H4 (cell line): ENCODE measurements at places on chromosomes 3 and 15. TPM values are rescaled to one million over a fixed set of nuclear protein-coding genes. Genes with fewer than 3 reads are reported as not detected.
A peak's percentile ranks its signal among the peaks of the same experiment; 100 is the strongest.

- peak; percentile 57 for DNase-seq
Observed at GRCh38 chr15:67124911-67125588, 59.6 kb downstream of the SMAD3 start.

- no peak for DNase-seq
Observed at GRCh38 chr3:170350515-170351413, 6.8 kb upstream of the SKIL start.

GRCh38 chr3:151918253-151919029 lies 45.0 kb downstream of the SUCNR1 start:
- peak; percentile 63 for DNase-seq

Gene ONECUT1
- 0.10 TPM in 1 of 2 replicates, not detected in the other for total RNA-seq

DNA sequence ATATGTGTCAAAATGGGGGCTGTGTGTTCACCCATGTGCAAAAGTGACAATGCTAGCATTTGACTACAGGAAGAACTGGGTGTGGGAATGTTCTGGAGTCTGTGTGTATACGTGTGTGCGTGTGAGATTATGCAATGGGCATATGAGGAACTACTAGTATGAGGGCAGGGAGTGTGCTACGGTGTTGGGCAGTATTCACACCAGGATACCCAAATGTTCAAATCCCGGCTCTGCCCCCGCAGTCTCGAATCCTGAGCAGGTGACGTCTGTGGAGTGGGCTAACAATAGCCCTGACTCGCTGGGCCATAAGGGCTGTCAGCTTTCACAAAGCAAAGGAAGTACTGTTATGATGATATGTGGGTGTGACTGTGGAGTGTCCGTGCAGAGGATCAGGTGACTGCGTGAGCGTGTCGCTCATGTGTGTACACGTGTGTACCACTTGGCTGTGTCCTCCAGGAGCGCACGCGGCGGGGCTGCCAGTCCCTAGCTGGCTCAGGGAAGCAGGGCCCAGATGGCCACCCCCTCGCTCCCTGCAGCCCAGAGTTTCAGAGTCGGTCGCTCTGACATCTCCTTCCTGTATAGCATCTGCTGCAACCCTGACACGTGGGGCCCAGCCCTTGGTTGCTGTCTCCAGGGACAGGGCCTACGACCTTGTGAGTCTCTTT lies 27.2 kb downstream of the IQSEC1 start:
- DNase-seq: no peak

- no peak for DNase-seq
Observed at GRCh38 chr15:58564981-58565380, 133.2 kb downstream of the LIPC start.

Gene LSM3
- total RNA-seq: 39.2 and 42.7 TPM in 2 replicates

- peak; percentile 49 for DNase-seq
Observed at GRCh38 chr15:52337198-52337853, 41.7 kb upstream of the MYO5C start.

GRCh38 chr15:29376590-29376989 lies 107.0 kb upstream of the NSMCE3 start:
- DNase-seq: no peak

Gene ARNT2
- total RNA-seq: 3.3 and 5.3 TPM in 2 replicates

DNA sequence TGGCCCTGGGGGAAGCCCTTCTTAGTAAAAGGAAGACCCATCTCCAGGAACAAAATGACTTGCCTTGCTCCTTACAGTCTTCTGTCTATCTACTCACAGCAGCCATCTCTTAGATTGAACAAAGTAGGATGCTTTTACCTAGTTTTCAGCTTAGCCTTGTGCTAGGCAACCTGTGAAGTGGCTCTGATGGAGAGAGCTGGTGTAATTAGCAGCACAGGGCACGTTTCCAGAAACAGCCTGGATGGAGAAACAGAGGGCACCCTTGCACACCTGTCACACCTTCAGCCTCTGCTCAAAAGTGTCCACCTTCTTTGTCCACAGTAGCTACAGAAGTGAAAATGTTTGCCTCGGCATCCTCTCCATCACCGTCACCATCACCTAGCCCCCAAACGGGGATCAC lies 292.9 kb downstream of the RORA start:
- no peak for DNase-seq

DNA sequence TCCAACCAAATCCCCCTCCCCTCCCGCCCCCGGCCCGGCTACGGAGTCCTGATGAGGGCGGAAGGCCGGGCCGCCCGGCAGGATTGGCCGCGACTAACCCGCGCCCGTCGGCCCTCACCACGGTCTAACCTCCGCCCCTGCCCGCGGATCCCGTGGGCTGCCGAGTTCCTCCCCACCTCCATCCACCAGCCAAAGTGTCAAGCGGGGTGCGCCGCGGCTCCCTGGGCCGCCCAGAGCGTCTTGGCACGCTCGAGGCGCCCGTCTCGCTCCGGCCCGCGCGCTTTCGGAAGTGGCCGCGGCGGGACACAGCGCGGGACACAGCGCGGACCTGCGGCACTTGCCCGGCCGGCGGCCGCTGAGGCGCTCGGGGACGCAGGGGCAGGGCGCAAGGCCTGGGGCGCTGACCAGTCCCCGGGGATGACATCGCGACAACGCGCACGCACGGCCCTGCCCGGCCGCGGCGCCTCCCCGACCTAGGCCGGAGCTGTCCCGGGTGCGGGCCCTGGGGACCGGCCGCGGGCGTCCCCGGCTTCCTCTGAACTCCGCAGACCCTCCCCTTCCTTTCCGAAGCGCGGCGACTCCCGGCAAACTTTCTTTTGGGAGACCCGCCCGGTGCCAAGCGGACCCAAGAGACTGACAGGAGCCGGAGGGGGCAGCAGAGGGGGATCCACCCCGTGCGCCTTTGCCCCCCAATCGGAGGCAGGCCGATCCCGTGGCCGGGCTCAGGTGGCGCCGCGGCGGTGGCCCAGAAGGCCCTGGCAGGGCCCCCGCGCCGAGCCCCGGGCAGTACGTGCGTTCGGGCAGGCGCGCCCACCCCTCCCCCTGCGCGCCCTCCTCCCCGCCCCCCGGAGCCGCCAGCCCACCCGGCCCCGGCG lies 112.8 kb upstream of the ICE2 start:
- no peak for DNase-seq

GRCh38 chr3:147680837-147681483 lies 271.8 kb downstream of the ZIC1 start:
- no peak for DNase-seq

DNA sequence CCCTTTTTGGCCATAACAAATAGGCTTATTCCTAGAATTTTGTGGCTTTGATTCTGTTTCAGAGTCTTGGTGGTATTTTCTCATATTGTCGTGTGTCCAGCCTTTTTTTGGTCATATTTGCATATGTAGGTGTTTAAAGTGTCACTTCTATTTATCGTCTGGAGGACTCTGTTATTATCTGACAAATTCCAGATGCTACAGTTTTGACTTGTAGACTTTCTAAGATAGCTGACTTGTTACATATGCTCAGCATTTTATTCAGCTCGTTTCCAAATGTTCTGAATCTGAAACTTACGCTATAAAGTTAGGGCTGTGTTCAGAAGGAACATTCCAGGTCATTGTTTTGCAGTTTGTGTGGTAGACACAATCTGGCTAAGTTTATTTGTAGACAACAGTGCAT lies 1.9 kb downstream of the PPP4R2 start:
- DNase-seq: no peak

DNA sequence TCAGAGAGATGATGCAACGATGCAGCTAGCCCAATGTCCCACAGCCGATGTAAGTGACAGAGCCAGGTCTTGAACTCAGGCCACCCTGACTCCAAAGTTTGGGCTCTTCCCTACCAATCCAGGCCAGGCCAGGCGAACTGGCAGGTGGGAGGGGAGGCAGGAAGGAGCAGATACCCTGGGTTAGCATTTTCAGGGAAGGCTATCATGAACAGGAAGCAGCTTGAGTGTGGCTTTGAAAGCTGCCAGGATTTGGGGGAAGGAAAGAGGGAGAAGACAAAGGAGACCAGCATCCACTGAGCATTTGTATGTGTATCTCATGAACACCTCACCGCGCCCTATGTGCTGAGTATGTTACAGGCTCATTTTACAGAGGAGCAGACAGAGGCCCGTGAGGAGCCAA lies 38.8 kb downstream of the LMCD1 start:
- DNase-seq: no peak

- DNase-seq: no peak
Observed at GRCh38 chr3:165549665-165550064, 287.6 kb downstream of the BCHE start.

DNA sequence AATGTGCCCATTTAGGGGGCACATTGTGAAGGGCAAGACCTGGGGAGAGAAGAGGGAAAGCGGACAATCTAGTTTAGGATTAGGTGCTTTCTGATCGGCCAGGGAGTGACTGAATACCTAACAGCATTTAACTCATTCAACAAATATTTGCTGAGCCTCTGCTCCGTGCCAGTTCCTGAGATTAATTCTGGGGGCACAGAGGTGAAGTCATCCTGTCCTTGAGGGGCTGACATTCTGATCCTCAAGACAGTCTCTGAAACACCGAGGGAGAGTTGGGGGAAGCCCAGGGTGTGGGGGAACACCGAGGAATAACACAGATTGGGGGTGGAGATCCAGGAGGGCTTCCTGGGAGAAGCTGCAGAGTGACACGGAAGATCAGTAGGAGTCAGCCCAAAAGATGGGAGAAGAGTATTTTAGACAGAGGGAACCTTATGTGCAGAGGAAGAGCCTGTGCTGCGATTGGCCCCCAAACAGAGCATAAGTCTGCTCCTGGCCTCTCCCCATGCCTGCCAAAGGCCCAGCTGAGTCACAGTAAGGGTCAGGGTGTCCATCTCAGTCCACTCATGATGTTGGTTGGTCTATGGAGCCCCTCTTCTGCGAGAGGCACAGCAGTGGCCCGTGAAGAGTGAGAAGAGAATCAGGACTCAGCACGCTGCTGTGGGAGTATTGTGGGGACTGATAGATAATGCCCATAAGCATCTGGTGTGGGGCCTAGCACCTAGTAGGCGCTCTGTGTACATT lies 60.2 kb downstream of the AMOTL2 start:
- DNase-seq: peak; percentile 3

DNA sequence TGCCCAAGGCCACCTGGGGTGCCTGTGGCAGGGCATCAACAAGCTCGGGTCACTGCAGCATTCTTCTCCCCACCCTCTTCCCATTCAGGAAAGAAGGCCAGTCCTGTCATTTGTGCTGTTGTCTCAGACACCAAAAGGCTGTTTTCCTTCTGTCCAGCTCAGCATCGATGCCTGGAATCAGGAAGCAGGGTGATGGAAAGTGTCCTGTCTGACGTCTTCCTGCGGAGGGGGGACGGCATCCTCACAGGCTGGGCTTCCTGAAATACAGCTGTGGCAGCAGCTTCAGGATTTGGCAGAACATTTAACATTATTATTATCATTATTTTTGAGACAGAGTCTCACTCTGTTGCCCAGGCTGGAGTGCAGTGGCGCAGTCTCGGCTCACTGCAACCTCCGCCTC lies 33.0 kb upstream of the ANKDD1A start:
- no peak for DNase-seq

DNA sequence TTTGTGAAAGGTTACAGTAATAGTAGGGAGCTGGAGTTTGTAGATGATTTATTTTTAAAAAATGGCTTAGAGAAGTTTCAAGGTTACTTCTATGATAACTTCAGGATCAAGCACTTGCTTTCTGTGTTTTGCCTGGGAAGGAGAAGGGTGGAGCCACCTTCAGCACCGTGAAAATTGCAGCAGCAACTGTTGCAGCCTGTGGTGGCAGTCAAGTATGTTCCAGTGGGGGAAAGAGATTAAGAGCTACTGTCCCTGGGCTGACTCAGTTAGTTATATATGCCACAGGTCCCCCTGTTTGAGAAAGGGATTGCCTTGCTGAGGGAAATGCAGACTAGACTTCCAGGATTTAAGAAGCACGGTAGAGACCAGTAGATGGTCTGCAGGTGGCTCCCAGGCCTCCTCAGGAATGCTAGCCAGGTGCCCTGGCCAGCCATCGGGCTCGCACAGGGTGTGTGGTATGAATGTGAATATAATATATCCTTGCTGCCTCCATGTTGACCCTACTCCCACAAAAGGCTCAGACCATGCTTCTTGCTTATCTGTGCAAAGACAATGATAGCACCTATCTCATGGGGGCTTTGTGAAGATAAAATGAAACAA lies 389.5 kb downstream of the CACNA2D3 start:
- no peak for DNase-seq

Gene GOLGA6B
- total RNA-seq: not detected in 2 replicates

GRCh38 chr15:63835211-63835568 lies 1.4 kb upstream of the HERC1 start:
- no peak for DNase-seq

GRCh38 chr15:57090496-57090859 lies 172.0 kb downstream of the TCF12 start:
- no peak for DNase-seq

GRCh38 chr3:61946570-61947324 lies 385.4 kb downstream of the PTPRG start:
- no peak for DNase-seq

DNA sequence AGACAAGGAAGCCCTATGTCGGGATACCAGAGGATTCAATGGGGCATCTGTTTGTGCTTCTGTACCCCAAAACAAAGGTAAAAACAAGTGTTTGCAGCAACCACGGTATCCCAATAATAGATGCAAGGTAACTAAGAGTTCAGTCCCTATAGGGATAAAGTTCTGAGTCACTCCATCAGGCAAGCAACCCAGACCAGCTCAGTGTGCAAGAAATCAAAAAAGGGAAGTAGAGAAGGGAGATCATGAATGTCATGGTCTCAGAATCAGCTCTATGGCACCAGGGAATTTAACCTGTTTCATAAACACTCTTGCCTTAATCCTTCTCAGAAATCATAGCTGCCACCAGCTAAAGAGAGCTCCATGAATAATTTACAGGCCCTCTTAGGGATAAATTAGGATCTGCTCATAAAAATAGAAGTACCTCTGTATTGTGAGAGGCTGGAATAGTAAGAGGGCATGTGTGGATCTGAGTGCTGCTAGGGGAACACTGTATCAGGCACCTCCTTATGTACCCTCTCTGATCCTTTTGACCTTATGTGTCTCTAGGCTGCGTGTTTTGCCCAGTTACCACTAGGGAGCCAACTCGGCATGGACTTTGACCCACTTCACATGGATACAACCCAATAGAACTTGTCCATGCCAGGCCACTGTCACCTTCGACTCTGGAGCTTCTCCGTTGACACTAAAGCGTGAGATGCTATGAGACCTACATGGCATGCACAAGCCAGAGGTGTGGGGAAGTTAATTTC lies 754.6 kb downstream of the AGBL1 start:
- no peak for DNase-seq

GRCh38 chr15:99669250-99669649 lies 64.0 kb downstream of the LYSMD4 start:
- DNase-seq: no peak

Gene GP5
- not detected in 2 replicates for total RNA-seq

DNA sequence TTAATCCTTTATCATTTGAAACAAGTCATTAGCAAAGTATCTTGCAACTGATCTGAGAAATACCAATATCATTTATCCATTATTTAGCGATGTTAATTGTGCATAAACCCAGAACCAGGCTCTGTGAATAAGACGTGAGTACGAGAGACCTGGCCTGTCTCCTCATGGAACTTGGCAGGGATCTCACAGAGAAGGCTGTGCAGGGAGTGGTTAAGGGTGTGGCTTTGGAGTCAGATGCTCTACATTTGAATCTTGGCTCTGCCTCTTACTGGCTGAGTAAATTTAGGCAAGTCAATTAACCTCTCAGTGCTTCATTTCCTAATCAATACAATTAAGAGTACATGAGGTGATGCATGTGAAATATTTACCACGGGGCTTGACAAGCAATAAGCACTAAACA lies 39.9 kb upstream of the TBL1XR1 start:
- no peak for DNase-seq

- DNase-seq: peak; percentile 68
Observed at GRCh38 chr3:184540777-184541681, 20.6 kb upstream of the EPHB3 start.

Gene CCRL2
- total RNA-seq: 0.46 and 6.6 TPM in 2 replicates

Gene ST6GAL1
- total RNA-seq: 3.2 and 3.4 TPM in 2 replicates

Gene ALDH1L1
- 4.6 and 7.0 TPM in 2 replicates for total RNA-seq
